NCI-H460 (cell line): ENCODE measurements at places on chromosomes 2 and 18. TPM values are rescaled to one million over a fixed set of nuclear protein-coding genes. Genes with fewer than 3 reads are reported as not detected.

DNA sequence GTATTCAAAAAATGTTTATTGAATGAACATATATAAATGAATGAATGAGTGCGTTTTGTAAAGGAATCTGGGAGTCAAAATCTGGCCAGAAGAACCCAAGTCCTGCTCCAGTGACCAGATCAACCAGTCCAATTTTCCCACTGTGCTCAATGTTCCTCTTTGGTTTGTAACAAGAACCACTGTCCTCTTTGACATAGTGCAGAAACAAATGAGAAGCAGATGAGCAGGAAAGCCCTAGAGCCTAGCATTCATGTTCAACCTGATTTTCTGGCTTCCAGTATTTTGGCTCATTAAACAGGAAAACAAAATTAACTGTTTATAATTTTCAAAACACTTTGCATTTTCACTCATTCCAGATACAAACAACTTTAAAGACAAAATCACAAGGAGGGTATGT is 23.2 kb downstream of the FAM124B start:
- no peak for DNase-seq

- no peak for DNase-seq
These were observed 328.5 kb downstream of the FIGN start for GRCh38 chr2:163407296-163407695.

DNA sequence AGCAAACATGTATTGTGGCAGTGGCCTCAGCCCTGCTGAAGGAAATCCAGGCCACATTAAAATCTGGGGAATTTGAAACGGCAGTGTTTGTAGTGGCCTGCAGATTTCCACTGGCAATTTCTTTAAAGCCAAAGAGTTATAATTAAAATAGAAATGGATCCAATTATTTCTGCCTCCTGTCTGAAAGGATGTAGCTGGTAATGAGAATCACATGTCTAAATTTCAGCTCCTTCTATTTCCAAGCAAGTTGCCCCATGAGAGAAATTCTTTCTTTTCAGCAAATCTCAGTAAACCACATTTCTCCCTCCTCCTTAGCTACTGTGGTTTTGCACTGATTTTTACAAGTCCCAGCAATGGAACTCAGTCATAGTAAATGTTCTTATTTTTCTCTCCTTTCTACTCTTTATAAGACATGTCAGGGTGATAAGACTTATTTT is 55.4 kb upstream of the ZNF396 start:
- no peak for DNase-seq

GRCh38 chr2:205022841-205023240 is 477.6 kb downstream of the PARD3B start:
- no peak for DNase-seq

GRCh38 chr2:172640389-172640788 is 84.5 kb downstream of the PDK1 start:
- DNase-seq, result peak; percentile 77

DNA sequence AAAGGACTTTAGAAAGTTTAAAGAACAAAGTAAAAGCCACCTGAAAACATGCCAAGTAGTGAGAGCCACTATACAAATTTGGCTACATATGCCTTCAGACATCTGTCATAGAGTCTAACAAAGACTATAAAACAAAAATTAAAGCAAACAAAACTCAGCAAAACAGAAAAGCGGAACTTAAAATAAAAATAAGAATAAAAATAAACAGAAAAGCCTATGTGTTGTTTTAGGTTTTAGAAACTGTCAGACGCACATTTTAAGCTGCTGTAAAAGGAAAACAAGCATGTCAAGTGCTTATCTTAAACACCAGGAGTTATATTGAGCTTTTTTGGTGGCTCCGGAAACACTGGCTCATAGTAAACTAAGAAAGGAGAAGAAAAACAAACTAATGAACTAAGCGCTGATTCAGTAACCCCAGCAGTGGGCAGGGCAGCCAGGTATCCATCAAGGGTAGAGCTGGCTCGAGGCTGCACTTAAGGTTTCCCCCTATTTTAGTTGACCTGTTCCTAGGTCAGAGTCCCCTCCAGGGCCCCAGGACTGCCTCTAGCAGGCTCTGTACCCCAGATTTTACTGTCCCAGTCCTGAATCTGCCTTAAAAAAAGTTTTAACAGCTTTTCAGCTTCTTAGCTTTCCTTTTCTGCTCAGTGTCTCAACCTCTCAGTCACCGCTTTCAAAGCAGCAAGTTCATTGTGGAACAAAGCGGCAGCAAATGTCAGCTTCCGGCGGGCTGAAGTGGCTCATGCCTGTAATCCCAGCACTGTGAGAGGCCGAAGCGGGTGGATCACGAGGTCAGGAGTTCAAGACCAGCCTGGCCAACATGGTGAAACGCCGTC is 15.4 kb upstream of the RMC1 start:
- DNase-seq, result no peak

DNA sequence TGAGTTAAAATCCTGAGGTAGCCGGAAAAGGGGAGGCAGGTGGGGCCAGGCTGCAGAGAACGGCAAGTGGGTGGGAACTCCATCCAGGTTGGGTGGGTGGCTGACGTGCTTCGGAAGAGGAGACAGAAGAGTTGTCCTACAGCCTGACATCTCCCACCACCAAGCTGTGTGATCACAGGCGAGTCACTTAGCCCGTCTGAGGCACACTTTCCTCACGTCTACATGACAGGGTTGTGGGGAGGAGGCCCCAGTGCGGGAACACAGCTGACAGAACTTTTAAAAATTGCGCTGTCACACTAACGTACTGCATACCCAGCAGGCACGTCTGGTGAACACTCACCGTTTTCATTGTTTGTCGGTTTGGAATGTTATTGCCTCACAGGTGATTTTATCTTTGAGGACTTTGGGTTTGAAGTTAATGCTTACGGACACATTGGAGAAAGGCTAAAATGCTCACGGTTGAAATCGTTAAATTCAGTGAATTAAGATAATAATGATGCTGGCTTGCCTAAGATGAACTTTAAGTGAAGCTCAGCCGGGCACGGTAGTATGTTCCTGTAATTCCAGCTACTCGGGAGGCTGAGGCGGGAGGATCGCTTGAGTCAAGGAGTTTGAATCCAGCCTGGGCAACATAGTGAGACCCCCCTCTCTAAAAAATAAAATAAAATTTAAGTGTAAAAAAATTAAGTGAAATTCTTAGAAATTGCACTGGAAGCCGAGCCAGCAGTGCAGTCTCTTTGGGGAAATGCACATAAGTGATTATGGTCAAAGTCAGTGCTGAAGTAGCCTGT is 8.9 kb downstream of the EMILIN2 start:
- DNase-seq, result no peak

- DNase-seq, result no peak
These were observed 29.7 kb downstream of the PPIG start for GRCh38 chr2:169613876-169614275.

DNA sequence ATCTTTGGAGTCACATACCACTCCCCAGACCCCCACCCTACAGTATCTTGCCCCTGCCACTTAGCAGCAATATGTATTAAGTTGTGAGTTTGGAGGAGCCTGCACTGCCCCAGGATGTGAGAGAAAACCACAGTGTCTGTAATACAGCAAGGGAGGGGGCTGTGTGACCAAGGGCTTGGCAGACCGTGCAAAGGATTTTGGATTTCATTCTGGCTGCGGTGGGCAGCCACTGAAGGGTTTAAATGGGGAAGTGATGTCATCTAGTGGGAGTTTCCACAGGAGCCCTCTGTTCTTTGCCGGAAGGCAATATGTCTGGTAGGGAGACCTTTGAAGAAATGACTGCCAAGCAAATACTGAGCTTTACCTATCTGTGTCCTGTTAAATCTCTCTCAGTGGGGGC is 202.4 kb downstream of the FHOD3 start:
- no peak for DNase-seq

DNA sequence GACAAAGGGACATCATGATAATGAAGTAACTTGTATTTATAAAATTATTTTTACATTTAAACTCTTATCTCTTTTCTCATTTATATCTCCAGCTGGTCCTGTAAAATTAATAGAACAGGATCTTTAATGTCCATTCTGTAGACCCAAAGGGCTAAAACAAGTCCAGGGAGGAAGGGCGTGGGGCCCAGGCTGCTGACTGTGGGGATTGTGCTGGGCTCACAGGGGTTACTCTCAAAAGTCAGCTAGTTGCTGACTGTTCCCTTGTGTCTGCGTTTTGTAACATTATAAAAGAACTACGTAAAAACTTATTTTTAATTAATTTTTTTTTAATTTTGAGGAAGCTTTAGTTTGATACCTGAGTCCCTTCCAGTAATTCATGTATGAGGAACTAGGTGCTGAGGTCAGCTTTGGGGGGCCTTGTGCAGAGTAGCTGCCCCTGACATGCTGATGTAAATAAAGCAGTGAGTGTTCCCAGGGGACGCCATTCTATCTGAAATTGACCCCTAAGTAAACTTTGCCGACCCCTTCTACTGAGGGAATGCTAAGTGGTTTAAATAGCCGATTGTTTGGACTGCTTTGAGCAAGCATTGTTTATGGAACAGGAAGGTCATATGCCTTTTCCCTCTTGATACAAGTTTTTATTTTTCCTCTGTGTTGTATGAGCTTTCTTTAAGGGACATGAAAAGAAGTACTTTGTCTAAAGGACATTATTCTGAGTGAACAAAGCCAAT is 56.4 kb downstream of the MERTK start:
- no peak for DNase-seq

DNA sequence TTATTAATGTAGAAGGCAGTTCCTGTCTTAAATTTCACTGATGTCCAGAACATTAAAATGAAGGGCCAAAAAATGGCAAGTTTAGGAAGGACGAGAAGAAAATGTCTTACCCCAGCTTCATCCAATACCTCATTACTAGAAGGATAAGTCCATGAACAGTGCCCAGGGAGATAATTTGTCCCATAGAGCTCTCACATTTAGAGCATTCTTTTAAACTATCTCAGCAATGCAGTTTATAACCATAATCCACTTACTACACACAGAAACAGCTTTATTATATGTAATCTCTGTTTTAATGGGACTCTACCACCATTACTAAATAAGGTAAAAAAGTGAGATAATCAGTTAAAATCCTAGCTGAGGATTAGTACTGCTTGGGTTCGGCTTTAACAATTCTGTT is 142.5 kb downstream of the PARD3B start:
- no peak for DNase-seq

COL5A2 gene
- total RNA-seq, result 1,068 and 1,098 TPM in 2 replicates

RAD51AP2 gene
- total RNA-seq, result not detected in 2 replicates

NEU2 gene
- total RNA-seq, result not detected in 2 replicates

IGFBP5 gene
- total RNA-seq, result 0.82 and 2.2 TPM in 2 replicates

GIGYF2 gene
- total RNA-seq, result 51.4 and 64.3 TPM in 2 replicates

LRP2 gene
- 0.07 and 0.20 TPM in 2 replicates for total RNA-seq
